ENCODE measurements at places on chromosomes 13 and 19.
A peak's percentile ranks its signal among the peaks of the same experiment; 100 is the strongest.

GRCh38 chr19:52206481-52206880 is 16.6 kb downstream of the PPP2R1A start:
- DNase-seq: no peak

DNA sequence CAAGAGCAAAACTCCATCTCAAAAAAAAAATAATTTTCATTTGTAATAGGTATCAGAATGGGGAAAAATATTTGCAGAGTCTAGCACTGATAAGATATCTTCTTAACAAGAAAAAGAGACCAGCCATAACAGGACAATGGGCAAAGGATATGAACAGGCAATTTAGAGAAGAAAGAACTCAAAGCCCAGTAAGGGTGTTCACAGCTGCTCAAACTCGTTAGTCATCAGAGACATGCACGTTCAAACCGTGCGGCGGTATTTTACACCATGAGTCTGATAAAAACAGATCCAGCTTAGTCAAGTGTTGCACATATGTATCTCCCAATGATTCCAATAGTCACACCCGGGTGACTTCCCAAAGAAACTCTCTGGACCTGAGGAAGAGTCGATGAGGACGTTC is 13.7 kb upstream of the NCCRP1 start:
- DNase-seq: no peak

- DNase-seq: no peak
These were observed 12.6 kb upstream of the ZNF414 start for GRCh38 chr19:8526345-8527091.

GRCh38 chr19:6381030-6381750 is 5.5 kb upstream of the PSPN start:
- no peak for DNase-seq

- no peak for DNase-seq
These were observed 5.2 kb downstream of the POLRMT start for GRCh38 chr19:628168-628567.

- DNase-seq: no peak
These were observed 426 bp downstream of the MYO9B start for GRCh38 chr19:17075864-17076542.

DNA sequence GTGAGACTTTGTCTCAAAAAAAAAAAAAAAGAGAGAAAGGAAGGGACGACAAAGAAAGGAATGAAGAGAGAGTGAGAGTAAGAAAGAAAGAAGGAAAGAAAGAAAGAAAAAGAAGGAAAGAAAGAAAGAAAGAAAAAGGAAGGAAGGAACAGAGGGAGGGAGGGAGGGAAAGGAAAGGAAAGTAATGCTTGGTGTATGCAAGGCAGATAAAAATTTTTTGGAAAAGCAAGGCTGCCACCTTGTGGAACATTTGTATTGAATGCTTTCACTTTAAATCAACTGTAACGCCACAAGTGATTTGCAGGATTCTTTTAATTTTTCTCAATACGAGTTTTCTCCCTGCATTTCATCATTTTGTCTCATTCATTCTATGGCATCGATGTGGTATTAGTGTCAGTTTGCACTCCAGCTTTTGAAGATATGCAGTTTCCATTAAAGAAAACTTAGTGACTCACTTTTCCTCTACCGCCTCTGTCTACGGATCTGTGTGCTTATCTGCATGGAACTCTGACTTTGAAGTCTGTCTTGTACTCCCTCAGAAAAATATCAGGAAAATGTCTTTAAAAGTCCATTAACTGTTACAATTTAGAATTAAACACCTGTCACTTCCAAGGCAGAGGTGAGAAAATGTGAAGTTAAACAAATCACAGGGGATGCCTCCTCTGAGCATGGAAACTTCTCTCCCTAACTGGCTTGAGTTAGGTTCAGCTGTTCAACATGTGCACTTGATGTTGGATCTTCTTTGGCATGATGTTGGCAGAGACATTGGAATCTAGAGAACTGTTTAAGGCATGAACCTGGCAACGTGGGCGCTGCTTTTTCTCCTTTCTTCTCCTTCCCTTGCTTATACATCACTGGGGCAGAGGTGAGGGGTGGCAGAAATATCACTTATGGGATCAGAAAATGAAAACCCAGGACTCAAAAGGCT is 20.0 kb upstream of the ZDHHC20 start:
- DNase-seq: peak; percentile 9

DNA sequence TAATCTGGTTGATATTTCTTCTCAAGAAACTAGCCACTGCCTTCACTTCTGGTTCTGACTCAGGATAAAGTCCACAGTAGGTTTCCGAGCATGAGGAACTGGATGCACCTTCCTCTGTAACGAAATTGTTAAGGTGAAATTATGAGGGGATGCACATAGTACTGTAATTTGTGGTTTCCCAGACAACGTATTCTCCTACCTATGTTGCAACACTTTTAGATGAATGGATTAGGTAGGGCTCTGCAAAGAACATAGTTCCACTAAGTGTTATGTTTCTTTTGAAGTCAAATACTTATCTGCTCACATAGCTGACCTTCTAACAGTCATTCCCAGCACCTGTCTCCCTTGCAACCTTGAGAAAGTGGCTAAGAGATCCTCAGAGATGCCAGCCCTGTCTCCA is 5.7 kb upstream of the ZC3H13 start:
- DNase-seq: no peak

DNA sequence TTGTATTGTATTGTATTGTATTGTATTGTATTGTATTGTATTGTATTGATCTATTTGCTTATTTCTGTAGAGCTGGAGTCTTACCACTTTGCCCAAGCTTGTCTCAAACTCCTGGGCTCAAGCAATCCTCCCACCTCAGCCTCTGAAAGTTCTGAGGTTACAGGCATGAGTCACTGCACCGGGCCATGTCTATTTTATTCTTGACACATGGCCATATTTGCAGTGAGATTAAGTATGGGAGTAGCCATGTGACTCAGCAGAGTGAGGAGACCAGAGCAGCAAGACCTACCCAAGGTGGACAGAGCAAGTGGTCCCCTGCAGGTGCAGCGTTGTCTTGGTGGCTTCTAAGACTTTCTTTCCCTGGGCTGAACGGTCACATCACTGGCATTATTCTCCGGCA is 49.1 kb upstream of the UBAC2 start:
- no peak for DNase-seq

- no peak for DNase-seq
These were observed 820.2 kb downstream of the GPC5 start for GRCh38 chr13:92218615-92219014.

DNA sequence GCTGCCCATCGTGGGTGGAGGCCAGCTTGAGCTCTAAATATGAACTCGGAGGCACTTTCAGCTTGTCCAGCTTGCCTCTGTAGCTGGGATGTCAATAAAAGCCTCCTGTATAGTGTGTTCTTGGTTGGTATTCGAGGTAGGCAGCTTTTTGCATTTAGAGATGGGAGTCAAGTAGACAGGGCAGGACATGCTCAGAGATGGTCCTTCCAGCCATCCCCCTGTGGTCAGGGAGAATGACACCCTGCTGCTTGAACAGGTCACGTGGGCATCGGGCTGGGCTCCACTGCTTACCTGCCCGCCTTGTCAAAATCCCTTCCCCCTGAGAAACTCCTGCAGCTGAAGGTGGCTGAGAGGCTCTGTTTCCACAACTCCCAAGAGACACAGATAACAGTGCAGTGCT is 302.5 kb downstream of the ZNF536 start:
- DNase-seq: no peak

- no peak for DNase-seq
These were observed 81.3 kb downstream of the SCGB2B2 start for GRCh38 chr19:34595683-34596082.

GRCh38 chr13:78662467-78662866 is 3.5 kb upstream of the OBI1 start:
- no peak for DNase-seq

DNA sequence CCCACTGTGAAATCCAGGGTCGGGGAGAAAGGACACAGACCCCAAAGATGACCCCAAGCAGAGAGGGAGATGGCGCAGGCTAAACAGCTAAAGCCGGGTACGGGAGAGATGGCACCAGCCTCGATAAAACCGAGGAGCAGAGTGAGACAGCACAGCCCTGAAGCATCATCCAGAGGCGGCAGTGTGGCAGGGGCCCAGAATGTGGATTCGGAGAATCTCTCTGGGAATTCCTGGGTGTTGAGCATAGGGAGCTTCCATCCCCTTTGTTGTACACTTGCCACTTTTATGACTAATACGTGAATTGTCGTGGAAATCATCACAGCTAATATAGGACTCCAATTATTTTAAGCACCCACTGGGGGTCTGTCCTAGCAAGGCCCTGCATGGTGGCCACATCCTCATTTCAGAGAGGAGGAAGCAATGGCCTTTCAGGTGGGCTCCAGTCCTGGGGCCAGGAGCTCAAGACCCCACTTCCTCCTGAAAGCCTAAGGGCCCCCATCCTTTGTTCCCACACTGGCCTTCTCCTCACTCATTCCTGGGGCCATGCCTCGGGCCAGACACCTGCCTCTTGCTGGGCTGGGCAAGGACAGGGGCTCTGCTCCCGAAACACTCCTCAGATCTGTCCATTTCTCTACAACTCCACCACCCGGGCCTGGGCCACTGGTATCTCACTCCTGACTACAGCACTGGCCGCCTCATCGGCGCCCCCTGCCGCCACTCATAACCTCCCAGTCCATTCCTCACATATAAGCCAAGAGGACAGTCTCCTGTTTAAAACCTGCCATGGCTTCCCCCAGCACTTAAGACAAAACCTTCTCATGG is 29.3 kb upstream of the ATP1A3 start:
- DNase-seq: no peak
